ENCODE measurements at places on chromosomes 12 and 14. TPM values are rescaled to one million over a fixed set of nuclear protein-coding genes. Genes with fewer than 3 reads are reported as not detected.
A peak's percentile ranks its signal among the peaks of the same experiment; 100 is the strongest.

GRCh38 chr14:98573082-98573481 is 698.9 kb downstream of the BCL11B start:
- no peak for DNase-seq

- no peak for DNase-seq
These were observed 62.6 kb upstream of the ESRRB start for GRCh38 chr14:76313303-76313702.

DNA sequence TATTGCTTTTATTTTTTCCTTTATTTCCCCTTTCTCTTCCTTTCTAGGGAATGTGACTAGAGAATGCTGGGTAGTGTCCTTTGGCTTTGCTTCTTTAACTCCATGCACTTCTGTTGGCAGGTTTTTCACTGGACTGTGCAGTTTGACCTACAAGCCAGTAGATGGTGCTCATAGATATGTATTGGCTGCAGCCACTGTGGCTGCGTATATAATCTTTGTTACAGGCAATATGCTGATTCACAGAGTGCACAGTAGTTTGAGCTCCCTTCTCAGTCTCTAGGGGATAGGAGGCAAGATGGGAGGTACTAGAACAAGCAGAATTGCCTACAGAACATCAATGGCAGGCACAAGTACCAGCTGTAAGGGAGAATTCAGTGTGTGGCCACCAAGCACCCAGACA is 503.5 kb downstream of the LRFN5 start:
- peak; percentile 55 for DNase-seq

- DNase-seq: no peak
These were observed 613.4 kb upstream of the ATP2B1 start for GRCh38 chr12:90322006-90322405.

DNA sequence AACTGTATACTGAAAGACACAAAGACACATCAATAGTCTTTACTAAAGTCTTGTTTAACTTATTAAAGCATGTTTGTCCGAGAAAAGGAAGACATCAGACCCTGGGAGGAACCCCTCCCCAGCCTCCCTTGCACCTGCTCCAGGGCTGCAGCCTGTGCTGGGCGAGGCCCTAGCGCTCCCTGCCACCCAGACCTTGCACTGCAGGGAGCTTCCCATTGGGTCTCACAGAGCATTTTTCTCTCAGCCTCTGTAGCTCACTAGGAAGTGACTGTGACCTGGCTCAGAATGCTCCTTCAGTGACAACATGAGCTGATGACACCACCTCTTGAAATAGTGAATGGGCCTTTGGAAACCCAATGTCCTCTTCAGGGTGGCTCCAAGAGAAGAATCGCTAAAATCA is 461.2 kb downstream of the TMEM121 start:
- DNase-seq: no peak

DNA sequence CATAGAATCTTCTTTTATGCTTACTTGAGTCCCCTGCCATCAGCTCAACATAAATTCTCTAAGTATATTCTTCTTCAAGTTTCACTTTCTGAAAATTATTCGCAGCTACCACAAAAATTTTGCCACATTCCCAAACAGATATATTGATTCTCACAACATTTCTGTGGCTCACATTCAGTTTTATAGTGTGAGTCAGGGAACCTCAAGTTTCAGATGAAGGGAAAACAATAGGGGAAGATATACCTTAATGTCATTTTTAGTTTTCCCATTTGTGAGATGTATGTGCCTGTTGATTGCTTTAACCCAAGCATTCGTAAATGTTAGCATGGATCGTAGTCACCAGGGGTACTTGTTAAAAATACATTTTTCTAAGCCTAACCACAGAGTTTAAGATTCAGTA is 465.8 kb downstream of the CCER1 start:
- no peak for DNase-seq

DNA sequence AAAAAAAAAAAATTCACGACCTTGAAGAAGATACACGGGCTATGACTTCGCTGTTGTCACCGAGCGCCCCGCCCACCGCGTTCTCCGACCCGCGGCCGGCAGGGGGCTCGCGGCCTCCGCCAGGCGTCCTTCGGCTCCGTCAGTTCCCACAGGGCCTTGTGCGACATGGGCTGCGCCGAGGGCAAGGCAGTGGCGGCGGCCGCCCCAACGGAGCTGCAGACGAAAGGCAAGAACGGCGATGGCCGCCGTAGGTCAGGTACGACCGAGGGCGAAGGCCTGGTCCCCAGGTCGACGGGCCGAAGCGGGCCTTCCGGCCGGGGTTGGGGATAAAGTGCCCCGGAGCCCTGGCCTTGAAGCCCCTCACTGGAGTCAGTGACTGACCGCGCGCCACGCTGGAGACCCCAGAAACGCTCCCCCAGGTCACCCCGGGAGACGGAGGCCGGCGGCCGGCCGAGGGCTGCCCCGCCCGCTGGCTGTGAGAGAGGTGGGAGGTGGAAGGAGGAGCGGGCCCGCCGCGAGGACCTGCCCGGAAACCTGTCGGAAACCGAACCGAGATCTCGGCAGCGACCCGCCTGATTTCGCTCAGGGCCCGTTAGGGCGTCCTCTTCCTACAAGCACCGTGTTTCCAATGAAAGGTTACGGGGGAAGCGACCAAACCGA is at the start of gene TXNRD1:
Gene TXNRD1, plus strand, starts transcription at position 142 of the 660 bp plus-strand sequence. Its CDS starts 24 bp downstream, at position 166.
- DNase-seq: peak; percentile 94

- peak; percentile 37 for DNase-seq
These were observed 132.0 kb downstream of the RFLNA start for GRCh38 chr12:124426594-124427555.

DNA sequence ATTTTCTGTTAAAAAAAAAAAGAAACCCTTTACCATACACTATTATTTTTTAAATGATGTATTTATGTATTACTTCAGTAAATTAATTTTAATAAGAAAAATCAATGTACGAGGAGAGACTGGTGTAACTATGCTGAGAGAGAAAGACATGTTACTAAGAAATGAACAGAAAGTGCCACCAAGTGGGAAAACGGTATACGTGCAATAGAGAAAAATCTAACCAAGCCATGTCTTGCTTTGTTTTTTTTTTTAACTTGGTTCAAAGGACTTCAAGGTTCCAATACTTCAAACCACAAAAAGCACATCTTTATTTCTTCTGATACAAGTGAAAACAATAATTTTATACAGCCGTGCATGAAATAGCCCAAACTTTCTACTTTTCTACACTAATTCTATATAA is 22.9 kb downstream of the NDUFA12 start:
- no peak for DNase-seq

DNA sequence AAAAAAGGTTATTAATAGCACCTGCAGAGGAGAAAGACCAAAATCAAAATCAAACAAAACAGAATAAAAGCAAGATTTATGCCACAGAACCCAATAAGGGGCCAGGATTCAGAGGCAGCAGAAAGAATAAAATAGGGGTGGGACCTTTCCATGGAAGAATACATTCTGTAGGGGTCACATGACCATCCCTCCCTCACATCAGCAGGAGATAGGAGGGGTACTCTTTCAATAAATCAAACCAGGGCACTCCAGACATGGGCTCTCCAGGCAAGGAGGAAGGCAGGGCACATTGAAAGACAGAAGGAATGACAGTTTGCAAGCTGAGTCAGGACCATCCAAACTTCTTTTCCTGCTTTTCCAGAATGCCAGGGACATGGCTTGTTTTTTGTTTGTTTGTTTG is 39.8 kb downstream of the OTX2 start:
- no peak for DNase-seq

DNA sequence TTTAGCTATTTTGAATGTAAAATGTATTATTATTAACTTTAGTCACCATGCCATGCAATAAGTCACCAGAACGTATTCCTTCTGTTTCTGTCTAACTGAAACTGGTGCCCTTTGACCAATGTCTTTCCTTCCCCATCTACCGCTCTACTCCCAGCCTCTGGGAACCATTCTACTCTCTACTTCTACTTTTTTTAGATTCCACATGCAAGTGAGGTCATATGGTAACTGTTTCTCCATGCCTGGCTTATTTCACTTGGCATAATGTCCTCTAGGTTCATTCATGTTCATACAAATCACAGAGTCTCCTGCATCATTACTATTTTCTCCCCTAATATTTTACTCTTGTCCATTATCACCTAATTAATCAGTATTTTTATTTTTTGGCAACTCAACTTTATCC is 160.1 kb downstream of the TMX1 start:
- DNase-seq: no peak

DNA sequence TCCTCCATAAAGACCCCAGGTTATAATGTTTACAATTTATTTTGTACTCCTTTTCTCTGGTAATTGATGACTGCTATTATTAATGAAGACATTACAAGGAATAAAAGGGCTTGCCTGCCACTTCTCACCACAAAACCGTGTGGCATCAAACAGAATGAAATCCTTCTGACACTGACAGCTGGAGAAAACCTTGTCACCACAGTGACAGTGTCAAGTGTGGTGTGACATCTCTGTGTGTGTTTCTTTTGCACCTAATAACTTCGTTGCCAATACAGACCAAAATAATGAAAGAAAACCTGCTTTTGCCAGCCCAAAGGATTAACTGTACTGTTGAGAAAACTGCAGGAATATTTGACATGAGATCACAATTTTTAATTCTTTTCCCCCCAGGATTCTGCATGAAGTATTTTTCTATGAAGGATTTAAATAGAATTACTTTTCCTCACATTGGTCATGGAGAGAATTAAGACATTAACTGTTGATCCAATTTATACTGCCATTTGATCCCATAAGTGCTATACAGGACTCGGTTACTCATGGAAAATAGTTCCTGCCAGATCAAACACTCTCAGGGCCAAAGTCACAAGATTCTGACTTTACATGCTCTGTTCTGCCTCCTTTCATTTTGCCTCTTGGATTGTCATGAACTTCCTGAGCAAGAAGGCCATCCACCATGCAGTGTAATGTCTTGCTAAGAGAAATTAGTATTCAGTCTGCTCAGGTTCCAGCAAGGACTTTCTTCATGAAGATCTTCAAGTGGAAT is 60.4 kb upstream of the IFNG-AS1 start:
- no peak for DNase-seq

DNA sequence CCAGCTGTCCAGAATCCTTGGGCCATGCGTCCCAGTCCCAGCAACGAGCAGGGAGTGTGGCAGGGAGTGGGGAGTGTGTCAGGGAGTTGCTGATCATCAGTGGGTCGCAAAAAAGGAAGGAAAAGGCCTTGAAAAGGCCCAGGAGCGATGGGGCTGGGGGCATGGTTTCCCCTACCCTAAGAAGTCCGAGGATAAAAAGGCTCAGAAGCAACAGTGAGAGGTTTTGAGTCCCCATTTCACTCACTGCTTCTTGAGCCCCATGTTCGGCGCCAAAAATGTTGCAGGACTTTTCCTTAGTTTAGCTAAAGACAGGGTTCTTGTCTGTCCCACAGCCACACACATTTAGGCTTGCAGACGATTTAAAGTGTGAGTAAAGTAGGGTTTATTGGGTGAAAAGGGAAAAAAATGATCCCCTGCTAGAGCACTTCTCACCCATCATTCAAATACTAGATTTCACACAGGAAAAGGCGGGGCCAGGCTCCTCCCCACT is 189.5 kb downstream of the KCNC2 start:
- no peak for DNase-seq

GRCh38 chr14:89308232-89308959 is 108.6 kb downstream of the FOXN3 start:
- DNase-seq: no peak

- DNase-seq: no peak
These were observed 5.3 kb downstream of the TRMT5 start for GRCh38 chr14:60975551-60975950.

DNA sequence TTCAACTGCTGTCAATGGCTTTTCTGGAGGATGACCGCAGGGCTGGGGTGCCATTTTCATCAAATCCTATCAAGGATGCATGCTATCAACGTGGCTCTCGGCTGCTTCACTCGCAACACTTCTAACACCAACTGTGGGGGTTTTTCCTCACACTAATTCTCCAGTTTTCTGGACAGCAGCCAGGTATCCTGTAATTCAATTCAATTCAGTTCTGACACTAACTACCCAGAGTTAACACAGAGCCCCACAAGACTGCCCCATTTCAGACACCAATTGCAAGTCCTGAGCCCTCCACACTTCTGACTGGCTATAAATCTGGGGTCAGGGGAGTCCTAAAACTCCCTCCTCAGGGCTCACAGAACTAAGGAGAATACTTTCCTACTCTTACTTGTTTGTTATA is 55.3 kb upstream of the TMCC3 start:
- no peak for DNase-seq

GRCh38 chr12:26954027-26954426 is 15.8 kb downstream of the FGFR1OP2 start:
- DNase-seq: no peak

DNA sequence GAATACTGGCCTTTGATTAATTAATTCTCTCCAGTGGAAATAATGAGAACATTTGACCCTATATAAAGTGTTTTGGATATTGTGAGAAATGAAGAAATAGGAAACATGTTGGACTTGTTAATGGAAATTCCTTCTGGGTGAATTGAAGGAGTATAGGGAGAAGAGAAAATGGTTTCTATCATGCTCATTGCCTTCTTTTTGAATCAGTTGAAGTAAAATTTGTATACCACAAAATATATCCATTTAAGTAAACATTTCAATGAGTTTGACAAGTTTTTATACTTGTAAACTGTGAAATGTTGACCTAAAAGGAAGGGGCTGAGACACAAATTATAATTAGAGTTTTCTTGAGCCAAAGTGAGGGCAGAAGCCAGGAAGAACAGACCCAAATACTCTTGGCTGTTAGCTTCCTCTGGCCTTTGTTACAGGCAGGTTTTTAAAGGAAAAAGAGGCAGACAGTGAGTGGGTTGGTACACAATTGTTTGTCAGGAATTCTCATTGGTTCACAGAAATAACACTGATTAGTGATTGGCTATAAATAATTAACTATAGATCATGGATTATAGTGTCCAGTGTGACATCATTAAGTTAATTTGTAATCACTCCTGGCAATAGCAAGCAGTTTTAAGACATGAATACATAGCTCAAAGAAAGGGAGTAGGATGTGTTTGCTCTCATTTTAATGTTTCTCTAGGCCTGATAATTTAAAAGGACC is 826 bp downstream of the ZNF705A start:
- peak; percentile 4 for DNase-seq

GRCh38 chr12:27583057-27583797 is 59.2 kb downstream of the PPFIBP1 start:
- no peak for DNase-seq

DNA sequence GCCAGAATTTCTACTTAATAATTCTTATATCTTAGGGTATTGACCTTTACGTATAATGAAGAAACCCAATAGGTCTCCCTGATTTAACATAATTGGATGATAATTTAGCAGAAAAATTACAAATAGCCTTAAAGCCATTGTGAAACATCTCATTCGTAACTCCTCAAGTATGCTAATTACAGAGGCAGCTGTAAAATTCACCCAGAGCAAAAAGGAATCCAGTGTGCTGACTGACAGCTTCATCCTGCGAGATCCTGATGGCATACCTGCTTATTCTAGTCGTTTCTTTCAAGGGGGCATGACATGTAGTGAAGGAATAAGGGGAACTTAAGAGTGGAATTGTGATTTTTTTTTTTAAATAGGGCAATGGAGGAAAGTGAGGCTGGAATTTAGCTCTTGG is 291.5 kb downstream of the FUT8 start:
- no peak for DNase-seq

TRHDE gene
- total RNA-seq: 0.22 TPM

LPAR5 gene
- total RNA-seq: 0.04 TPM

CCDC184 gene
- total RNA-seq: 1.1 TPM

SOX5 gene
- 79.5 TPM for total RNA-seq

GUCY2C gene
- total RNA-seq: not detected

ADAM21 gene
- total RNA-seq: 0.12 TPM

PTPRR gene
- 0.19 TPM for total RNA-seq

POC1B gene
- 40.3 TPM for total RNA-seq

GARIN6 gene
- not detected for total RNA-seq

EGLN3 gene
- total RNA-seq: 65.0 TPM
